ENCODE measurements at places on chromosomes 2 and 18. TPM values are rescaled to one million over a fixed set of nuclear protein-coding genes. Genes with fewer than 3 reads are reported as not detected.

CDKL4 gene
- 0.32 TPM for total RNA-seq

PCARE gene
- not detected for total RNA-seq

SMYD1 gene
- not detected for total RNA-seq

LAMA1 gene
- not detected for total RNA-seq

ABCG5 gene
- not detected for total RNA-seq

MAT2A gene
- total RNA-seq = 271 TPM

SPEG gene
- total RNA-seq = 1.3 TPM

DSG4 gene
- total RNA-seq = not detected

EGR4 gene
- 0.15 TPM for total RNA-seq

MYOM1 gene
- total RNA-seq = 3.8 TPM

NEB gene
- 0.26 TPM for total RNA-seq

TEKT4 gene
- not detected for total RNA-seq

EMILIN1 gene
- total RNA-seq = 0.79 TPM

ARID5A gene
- total RNA-seq = 57.9 TPM

MTA3 gene
- 23.6 TPM for total RNA-seq

GALNT13 gene
- total RNA-seq = not detected

EPB41L3 gene
- not detected for total RNA-seq

REG3G gene
- total RNA-seq = not detected

Measured in activated CD8-positive, alpha-beta memory T cell treated with anti-CD3 and anti-CD28 coated beads, Interleukin-2, amount 10 ng/mL, durations not matched to agents 7 days and 5 days (primary cell).